Right atrium auricular region (tissue), 2 donors: ENCODE measurements at places on chromosomes 11 and 22.

DNA sequence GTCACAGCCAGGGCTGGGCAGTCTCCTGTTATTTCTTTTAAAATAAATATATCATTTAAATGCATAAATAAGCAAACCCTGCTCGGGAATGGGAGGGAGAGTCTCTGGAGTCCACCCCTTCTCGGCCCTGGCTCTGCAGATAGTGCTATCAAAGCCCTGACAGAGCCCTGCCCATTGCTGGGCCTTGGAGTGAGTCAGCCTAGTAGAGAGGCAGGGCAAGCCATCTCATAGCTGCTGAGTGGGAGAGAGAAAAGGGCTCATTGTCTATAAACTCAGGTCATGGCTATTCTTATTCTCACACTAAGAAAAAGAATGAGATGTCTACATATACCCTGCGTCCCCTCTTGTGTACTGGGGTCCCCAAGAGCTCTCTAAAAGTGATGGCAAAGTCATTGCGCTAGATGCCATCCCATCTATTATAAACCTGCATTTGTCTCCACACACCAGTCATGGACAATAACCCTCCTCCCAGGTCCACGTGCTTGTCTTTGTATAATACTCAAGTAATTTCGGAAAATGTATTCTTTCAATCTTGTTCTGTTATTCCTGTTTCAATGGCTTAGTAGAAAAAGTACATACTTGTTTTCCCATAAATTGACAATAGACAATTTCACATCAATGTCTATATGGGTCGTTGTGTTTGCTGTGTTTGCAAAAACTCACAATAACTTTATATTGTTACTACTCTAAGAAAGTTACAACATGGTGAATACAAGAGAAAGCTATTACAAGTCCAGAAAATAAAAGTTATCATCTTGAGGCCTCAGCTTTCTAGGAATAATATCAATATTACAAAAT lies 13.4 kb downstream of the OR51B4 start:
- DNase-seq = no peak

DNA sequence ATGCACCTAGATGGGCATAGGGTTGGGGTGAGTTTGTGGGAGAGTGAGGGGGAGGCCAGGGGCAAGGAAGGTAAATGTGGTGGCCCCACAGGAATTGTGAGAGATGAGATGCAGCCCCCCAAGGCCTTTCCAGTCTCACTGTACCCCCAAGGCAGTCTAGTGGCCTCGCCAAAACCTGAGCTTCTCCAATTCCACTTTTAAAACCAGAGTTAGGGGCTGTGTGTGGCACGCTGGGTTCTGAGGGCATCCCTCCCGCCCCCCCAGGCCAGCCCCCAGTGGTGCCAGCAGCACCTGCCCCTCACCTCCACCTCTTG lies 40.4 kb downstream of the KCNC1 start:
- no peak for DNase-seq

DNA sequence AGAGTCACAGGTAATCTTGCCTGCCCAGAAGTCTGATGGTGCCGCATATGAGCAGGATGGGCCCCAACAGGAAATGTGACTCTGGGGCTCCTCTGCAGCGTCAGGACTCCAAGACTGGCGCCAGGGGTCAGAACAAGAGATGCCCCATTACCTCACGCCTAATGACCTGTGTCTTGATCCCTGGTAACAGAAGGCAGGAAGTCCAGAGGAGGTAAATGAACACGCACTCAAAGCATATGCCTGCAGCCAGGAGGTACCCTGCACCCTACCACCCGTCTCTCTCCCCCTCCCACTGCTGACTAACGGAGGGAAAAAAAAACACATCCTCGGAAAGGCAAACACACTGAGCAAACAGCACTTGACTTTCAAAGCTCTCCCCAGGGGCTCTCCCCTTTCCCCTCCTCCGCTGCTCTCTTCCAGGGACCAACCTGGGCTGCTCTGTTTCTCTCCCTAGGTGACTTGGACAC lies 37.3 kb downstream of the ABCC8 start:
- no peak for DNase-seq

- no peak for DNase-seq
These were observed 4.2 kb downstream of the SEPTIN5 start for GRCh38 chr22:19718456-19719049.

- DNase-seq = no peak
These were observed 5.3 kb upstream of the PSMC3 start for GRCh38 chr11:47431356-47432083.

- no peak for DNase-seq
These were observed 80.4 kb downstream of the CD82 start for GRCh38 chr11:44645827-44646226.

GRCh38 chr11:19025481-19026406 lies 34.8 kb downstream of the MRGPRX2 start:
- DNase-seq = no peak

- DNase-seq = no peak
These were observed 43.5 kb upstream of the TCF20 start for GRCh38 chr22:42313804-42314581.

- DNase-seq = no peak
These were observed 3.2 kb downstream of the CREB3L1 start for GRCh38 chr11:46280706-46281105.

- DNase-seq = no peak
These were observed 12.4 kb downstream of the FGF19 start for GRCh38 chr11:69691463-69691862.

GRCh38 chr11:22037505-22037904 lies 155.4 kb upstream of the ANO5 start:
- no peak for DNase-seq

GRCh38 chr11:112583261-112583893 lies 322.7 kb upstream of the PLET1 start:
- DNase-seq = no peak

DNA sequence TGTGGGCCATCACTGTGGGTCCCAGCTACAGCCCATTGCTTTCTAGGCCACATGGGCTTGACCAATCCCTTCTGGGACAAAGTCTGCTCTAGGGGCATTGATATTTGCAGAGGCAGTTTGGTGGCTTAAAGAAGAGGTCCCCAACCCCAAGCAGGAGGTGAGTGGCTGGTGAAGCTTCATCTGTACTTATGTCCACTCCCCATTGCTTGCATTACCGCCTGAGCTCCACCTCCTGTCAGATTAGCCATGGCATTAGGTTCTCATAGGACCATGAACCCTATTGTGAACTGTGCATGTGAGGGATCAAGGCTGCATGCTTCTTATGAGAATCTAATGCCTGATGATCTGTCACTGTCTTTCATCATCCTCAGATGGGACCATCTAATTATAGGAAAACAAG lies 54.4 kb upstream of the CADM1 start:
- no peak for DNase-seq

DNA sequence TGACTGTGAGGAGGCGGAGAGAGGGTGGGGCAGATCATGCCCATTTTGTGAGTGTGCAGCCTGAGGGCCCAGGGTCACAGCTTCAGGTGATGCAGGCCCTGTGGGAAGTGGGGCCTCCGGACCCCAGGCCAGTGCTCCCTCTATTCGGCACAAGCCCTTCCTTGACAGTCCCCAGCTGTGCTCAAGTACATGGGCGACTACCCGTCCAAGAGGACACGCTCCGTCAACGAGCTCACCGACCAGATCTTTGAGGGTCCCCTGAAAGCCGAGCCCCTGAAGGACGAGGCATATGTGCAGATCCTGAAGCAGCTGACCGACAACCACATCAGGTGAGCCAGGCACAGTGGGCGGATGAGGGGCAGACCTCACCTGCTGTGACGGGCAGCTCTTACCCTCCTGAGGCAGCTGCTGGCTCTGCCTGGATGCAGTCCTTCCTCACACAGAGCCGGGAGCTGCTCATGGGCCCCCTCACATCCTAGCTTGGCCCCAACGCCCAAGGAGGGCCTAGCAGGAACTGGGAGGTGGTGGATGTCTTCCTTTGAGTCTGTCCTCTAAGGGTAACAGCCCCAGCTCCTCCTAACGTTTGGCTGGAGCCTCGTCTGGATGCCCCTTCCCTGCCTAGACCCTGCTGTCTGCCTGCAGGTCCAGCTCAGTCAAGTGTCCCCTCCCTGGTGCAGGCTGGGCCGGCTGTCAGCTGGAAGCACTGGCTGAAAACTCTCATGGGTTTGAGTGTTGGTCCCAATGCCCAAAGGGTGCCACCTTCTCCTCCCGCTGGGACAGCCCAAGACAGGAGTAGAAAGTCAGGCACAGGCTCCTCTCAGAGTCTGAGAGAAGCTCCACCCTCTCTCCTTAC lies 76.1 kb downstream of the MYO7A start:
- DNase-seq = no peak

- no peak for DNase-seq
These were observed 31.5 kb downstream of the CD44 start for GRCh38 chr11:35170503-35170902.

DNA sequence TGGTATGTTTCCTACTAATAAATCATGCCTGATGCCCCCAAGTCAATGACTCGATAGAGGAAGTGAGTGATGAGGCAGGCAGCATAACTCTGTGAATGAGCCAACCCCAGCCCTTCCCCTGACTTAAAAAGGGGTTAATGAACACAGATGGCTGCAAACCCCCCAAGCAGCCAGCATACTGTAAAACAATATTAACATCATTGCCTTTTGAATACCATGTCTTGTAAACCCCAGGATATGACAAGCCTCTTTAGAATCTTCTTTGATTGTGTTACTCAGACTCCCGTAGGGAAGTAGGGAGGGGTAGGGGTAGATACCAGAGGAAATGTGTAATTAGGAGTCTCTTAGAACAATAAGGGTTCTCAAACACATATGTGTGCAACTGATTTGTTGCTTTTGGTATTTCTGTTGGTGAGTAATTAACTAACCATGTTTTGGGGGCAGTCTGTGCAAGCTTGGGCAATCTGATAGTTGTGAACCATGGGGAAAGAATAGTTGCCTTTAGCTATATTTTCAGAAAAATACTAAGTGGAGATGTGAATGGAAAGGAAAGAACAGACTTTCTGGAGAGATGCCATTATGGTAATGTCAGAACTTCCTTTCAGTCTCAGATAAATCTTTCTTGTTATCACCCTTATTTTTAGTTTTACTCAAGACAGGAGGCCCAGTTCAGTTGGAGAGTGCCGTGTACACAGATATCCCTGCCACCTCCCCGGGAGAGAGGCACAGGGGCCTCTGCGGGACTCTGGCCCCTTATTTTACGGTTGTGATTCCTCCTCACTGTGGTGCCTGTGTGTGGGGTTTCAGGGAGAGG lies 701.8 kb downstream of the NTM start:
- no peak for DNase-seq

GRCh38 chr22:19080853-19081252 lies 41.4 kb downstream of the DGCR2 start:
- peak; percentile 11 for DNase-seq

- DNase-seq = no peak
These were observed 3.8 kb upstream of the TMEM123 start for GRCh38 chr11:102456381-102456780.

DNA sequence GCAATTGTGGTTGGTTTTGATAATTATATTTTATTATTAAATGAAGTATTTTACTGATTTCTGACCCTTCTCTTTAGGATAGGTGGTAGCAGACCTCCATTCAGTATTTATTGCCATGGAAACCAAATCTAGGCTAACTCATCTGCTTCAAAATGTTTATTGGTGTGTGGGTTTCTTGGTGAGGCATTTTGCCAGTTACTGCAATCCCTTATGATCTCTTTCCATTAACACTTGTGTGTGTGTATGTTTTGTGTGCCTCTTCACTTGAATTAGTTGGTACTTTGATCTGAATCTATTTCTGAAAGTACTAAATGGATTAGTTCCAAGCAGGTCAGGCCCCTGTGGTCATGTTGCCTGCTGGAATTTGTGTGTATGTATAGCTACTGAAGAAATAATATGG lies 184.4 kb upstream of the C11orf87 start:
- no peak for DNase-seq

DNA sequence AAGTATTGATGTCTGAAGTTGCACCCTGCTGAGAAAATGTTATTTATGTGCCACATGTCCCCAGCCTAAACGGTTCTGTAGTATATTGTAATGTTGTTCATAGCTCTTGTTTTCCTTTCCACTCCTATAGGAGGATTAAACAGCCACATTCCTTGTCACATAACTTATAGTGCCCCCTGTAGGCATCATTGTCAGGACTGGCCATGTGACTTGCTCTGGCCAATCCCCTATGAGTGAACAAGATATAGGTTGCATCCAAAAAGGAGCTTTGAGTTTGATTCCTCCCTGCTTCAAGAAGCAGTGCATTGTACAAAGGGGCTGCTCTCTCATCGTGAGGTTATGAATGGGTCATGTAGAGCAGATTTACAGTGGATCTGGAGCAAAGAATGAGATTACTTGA lies 717.6 kb upstream of the ANO5 start:
- no peak for DNase-seq

- no peak for DNase-seq
These were observed 9.0 kb downstream of the INCENP start for GRCh38 chr11:62132689-62133293.

- DNase-seq = no peak
These were observed 72.0 kb upstream of the IGLL5 start for GRCh38 chr22:22815397-22816170.

DNA sequence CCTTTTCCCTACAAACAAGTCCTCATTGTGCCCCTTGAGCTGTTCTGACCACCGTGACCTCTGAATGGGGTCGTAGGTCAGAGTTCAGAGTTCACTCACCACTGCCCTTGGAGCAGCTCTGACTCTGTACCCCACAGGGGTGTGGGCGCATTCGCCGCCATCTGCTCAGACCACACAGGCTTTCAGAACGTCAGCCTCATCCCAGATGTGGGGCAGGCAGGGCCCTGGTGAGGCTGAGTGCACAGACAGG lies 14.8 kb upstream of the MUC5B start:
- DNase-seq = no peak

GRCh38 chr11:124899383-124900145 lies 1.9 kb upstream of the ROBO4 start:
- no peak for DNase-seq

DNA sequence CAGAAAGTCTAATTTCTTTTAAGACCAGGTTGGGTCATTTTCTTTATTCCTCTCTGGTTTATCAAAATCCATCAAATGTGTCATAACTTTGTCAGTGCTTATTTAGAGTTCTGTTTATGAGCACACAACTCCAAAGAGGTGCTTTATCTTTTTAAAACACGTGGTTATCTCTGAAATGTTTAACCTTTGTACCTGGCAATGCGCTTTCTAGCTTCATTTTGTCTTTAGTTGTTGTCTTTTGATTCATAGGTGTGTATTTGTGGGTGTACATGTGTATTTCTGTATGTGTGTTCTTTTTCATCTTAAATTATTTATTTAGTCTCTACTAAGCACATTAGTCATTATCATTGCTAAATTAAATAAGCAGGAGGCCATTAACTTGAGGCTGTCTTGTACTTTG lies 251.4 kb downstream of the JRKL start:
- DNase-seq = no peak

GRCh38 chr11:60939855-60940254 lies 12.1 kb downstream of the SLC15A3 start:
- DNase-seq = no peak

- DNase-seq = no peak
These were observed 96.2 kb upstream of the TRIM77 start for GRCh38 chr11:89613911-89614310.

- no peak for DNase-seq
These were observed 6.5 kb upstream of the MFNG start for GRCh38 chr22:37492428-37493344.

DNA sequence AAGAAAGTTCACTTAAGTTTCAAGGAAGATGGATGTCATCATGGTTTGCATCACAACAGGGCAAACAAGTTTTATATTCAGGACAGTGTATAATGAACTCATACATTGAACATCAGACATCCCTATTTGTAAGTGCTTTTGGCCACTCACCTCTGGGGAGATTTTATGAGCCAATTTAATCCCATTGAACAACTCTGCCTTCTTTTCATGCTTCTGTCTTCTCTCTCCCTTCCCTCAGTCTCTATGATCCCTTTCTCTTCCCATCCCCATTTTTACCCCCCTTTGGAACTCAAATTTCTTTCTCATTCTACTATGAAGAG lies 234.3 kb upstream of the POU2AF2 start:
- DNase-seq = no peak
